Left lung (tissue), 14 donors: ENCODE measurements at places on chromosomes 11 and 22.
A peak's percentile ranks its signal among the peaks of the same experiment; 100 is the strongest.

GRCh38 chr11:693887-694562 lies 997 bp downstream of the DEAF1 start:
- DNase-seq, result no peak

DNA sequence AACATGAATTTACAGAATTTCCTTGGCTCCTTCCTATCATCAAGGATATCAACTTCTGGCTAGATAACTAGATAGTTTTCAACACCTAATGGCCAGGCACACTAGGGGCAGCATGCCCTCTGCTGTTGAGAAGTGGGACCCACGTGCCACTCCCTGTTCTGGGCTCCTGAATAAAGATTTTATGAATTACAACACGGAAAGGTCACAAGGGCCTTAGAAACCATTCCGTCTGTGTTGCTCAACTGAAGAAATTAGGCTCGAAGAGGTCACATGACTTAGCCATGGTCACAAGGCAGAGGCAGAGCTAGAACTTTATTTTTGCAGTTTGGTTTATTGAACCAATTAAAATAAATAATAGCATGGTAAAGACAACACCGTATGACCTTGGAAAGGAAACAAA lies 36.0 kb downstream of the PRCP start:
- DNase-seq, result peak; percentile 60

DNA sequence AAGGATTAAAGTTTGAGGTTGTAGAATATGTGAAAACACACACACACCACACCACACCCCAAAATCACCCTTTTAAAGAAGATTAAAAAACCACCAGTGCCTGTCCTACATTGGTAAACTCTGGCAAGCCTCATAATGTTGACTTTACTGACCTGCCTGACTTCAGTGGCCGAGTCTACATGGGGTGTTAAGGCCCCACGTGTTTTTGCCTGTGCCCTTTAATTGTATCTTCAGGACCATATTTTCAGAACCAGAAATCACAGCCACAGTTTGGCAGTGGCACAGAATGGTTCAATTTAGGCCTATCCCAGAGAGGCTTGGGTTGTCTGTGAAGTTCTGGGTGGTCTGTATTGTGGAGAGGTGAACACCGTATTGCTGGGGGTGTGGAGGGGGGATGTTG lies 33.4 kb downstream of the ZBTB16 start:
- DNase-seq, result no peak

DNA sequence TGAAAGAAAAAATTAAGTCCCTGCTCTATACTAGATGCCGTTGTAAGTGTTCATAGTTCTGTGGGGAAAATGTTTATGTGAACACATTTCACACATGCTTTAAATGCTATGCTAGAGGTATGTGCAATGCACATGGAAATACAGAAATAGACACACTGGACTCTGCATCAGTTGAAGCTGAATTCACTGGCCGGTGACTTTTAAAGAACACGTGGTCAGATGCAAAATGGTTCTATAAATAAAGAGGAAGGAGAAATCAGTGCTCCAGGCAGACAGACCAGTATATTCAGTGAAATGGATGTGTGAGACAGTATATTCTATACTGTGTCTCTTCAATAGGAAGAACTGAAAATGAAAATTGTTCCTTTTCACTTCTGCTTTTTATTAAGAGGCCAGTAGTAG lies 29.9 kb downstream of the TRPC6 start:
- no peak for DNase-seq

DNA sequence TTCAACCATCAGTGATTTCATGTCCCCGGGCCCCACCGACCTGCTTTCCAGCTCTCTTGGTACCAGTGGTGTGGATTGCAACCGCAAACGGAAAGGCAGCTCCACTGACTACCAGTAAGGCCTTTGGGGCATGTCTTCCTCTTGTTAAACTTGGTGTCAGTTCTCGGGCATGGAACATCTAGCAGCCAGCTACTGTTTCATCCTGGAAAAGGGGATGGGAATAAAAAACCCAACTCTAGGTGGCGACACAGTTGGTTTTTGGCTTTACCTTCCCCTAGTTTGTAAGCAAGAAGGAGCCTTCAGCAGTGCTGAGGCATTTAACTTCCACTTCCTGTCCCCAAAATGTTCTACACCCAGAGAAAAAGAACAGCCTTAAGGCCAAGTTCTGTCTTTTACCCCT lies 76.7 kb downstream of the BMAL1 start:
- DNase-seq, result no peak

GRCh38 chr11:10005955-10006525 lies 288.0 kb downstream of the SBF2 start:
- no peak for DNase-seq

DNA sequence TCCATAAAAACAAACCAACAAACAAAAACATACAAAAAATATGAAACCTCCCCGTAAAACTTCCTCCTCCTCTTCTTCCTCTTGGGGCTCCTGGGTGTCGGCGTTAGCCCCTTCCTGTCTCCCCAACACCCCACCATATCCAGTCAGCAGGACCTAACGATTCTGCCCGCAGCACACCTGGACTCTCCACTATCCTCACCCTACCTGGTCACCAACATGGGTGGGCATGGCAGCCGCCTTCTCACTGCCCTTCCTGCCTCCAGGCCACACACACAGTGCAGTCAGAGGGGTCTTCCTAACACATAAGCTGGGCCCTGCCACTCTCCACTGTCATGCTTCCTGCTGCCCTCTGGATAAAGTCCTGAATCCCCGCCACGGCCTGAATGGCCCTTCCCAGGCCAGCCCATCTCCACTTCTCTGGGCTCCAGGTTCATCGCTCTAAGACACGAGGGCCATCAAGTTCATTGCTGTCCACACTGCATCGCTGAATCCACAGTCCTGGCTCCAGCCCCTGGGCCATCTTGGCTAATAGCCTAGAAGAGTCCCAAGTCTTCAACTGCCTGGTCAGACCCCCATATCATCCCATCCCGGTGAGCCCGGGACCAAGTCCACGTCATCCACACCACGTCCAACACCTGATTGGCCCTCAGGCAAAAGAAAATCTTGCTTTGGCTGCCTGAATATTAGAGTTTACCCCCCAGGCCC lies 76.2 kb downstream of the IGLL1 start:
- no peak for DNase-seq

DNA sequence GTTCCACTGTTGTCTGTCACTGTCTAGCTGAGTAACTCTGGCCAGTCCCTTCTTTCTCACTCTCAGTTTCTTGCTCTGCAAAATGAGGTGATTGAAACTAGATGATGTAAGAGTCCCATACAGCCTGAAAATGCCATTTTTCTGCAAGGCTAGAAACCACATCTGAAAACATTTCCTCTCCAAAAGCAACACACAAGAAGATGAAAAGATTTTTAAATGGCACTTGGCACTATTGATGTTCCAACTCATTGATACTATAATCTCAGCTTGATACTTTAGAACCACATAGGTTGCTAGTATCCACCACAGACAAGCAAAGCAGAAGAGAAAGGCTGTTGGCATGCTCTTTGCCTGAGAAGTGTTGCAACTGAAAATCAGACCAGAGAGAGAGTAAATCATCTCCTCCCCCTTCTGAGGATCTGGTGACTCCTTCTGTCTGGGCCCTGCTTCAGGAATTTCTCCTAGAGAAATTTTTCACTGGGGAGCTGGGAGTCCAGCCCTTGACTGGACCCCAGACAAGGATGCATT lies 1217.9 kb downstream of the LRRC4C start:
- no peak for DNase-seq

DNA sequence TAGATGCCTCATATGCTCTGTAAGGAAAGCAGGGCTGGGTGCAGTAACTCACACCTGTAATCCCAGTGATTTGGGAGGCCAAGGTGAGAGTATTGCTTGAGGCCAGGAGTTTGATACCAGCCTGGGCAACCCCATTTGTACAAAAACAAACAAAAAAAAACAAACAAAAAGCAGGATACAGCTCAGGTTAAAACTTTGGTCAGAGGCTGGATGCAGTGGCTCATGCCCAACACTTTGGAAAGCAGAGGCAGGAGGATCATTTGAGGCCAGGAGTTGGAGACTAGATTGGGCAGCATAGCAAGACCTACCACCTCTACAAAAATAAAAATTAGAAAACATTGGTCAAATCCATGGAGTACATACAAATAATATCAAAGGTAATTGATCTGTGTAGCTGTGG lies 7.9 kb downstream of the CUL5 start:
- no peak for DNase-seq

DNA sequence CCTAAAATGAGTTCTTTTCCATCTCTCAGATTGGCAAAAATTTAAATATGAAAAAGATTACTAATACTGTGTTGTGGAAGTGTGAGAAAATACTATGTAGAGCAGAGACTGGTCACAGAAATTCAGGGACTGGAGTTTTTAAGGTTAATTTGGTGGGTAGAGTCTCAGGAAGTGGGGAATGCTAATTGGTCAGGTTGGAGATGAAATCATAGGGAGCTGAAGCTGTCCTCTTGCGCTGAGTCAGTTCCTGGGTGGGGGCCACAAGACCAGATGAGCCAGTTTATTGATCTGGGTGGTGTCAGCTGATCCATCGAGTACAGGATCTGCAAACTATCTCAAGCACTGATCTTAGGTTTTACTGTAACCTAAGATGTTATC lies 29.4 kb upstream of the TMEM86A start:
- no peak for DNase-seq

DNA sequence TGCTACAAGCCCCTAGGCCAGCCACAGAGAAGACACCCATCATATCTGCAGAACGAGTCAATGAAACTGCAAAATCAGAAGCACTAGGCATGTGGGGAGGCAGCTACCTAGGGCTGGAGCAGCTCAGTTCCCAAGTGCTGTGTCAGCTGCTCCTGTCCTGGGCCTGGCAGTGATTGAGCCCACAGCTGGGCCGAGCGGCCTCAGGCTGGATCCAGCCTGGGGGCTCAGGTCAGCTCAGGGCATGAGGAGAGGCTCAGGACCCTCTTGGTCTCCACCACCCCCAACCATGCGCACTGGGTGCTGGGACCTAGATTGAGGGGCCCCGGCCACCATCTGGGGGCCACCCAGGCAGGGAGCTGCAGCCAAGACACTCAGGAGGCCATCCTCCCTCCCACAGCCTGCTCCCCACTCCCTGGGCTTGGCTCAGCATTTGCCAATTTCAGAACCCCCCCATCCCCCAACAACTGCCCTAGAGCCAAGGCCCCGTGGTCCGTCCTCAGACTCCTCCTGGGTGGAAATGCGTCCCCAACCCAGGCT lies 2.4 kb upstream of the TNNT3 start:
- peak; percentile 58 for DNase-seq

DNA sequence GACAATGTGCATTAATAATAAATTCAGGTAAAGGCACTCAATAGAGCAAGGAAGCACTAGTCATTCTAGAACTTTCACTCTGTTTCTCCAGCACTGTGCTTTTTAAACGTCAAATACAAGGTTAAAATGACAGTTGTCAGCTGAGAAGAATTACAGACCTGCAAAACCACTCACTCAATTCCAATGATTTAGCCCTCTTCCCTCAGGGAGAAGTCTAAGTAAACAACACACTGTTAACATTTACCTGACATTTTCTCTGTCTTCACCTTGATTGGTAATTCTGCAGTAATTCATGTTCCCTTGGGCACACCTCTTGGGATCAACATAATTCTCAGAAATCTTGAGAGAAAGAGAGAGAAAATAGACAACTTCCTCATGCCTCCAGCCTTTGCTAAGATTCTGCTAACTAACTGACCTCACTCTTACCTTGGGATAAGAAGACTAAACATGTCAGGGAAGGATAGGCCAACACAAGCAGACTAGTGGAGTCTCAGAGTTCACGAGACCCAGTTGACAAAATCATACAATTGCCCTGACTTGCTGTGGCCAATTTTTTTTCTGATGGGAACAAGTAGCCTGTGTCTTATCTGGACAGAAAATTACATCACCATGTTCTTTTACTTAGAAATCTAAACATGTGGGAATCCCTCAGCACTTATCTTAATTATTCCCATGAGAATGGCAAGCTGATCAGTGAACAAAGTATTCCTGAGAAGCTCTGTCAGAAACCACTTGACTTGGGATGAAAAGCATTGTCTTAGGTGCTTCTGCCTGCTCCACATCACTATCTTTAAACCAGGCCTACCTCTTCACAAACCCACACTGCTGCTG lies 516.8 kb upstream of the FAT3 start:
- DNase-seq, result no peak

- peak; percentile 45 for DNase-seq
These were observed 92.5 kb downstream of the CCDC83 start for GRCh38 chr11:85947431-85948272.

DNA sequence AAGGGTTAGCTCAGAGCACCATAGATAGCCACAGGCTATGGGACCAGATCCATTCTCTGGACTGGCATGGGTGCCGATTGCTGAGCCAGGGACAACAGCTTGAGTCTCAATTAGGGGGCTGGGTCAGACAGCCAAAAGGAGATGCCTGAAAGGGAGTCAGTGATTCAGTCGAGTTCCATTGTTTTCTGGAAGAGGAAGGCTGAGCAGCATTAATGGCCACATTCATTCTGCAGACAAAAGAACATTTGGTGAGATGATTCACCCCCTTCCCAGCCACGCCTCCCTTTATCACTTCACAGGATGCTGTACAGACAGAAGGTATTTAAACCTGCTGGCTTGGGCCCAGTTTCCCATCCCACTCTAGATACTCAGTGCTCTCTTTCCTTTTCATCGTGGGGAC lies 131.9 kb downstream of the ADAMTS15 start:
- no peak for DNase-seq

DNA sequence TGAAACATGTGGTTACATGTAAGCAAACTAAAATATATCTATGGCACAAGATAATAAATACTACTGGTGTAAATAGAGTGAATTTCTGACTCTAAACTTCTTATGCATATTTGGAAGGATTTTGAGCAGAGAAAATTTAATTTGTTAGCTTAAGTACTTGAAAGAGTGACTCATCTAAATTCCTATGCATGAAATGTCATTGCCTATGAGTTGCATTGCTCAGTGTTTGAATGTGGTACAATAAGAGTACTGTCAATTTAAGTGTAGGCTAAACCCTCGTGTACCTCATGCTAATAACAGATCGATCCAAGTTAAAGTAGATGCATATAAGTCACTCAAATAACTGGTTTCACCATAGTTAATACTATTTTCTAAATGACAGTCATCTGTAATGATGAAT lies 5.3 kb upstream of the CARD18 start:
- DNase-seq, result no peak

DNA sequence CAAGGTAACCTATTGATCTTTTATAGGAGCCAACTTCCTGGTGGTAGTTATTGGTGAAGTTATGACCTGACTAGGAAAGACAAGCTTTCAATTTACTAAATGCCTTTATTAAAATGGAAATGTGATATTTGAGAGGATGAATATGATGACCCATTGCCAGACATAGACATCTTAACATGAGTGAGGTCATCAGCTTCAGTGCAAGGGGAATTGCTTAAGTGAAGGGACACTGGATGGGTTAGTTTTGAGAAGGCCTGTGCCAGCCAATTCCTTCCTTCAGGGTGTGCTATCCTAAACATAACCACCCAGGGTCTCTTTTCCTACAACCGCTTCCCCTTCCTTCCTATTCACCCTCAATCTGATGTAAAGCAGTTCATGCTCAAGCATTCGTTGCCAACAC lies 21.5 kb downstream of the NAV2 start:
- DNase-seq, result no peak

- DNase-seq, result no peak
These were observed 14.9 kb upstream of the TFIP11 start for GRCh38 chr22:26527167-26527566.

GRCh38 chr11:63251312-63251711 lies 7.9 kb upstream of the SLC22A25 start:
- DNase-seq, result no peak
